ENCODE measurements at places on chromosomes 16 and 17.

GRCh38 chr17:82587234-82588086, 60.8 kb downstream of the WDR45B start:
- no peak for DNase-seq

DNA sequence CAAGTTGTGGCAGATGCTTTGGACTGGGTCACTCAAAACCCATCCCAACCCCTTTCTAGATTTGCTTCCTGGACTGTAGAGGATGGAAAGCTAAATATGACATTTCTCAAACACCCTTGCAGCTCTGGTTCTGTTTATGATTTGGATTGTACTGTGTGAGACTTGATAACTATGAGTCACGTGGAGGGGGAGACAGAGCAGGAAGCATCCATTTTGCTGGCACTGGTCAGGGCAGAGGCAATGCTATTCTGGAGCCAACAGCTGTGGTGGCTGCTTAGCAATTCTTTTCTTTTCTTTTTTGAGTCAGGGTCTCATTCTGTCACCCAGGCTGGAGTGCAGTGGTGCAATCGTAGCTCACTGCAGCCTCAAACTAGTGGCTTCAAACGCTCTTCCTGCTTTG, 13.6 kb upstream of the TERF2 start:
- no peak for DNase-seq

DNA sequence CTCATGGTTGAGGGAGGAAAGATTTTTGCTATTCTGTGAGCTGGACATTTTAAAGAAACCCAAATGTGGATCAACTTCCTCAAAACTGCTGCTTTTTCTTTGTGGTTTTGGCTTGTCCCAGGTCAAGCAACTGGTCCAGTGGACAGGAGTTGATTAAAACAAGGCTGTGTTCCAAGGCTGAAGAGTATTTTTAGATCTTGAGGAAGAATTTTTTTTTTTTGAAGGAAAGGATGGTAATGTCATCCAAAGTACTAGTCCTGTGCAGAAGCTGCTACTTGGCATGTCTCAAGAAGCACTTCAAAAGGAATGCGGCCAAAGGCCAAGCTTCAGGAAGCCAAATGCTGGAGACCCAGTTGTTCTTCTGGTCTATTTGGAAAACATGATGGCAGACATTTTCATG, 8.0 kb upstream of the MYH2 start:
- no peak for DNase-seq

DNA sequence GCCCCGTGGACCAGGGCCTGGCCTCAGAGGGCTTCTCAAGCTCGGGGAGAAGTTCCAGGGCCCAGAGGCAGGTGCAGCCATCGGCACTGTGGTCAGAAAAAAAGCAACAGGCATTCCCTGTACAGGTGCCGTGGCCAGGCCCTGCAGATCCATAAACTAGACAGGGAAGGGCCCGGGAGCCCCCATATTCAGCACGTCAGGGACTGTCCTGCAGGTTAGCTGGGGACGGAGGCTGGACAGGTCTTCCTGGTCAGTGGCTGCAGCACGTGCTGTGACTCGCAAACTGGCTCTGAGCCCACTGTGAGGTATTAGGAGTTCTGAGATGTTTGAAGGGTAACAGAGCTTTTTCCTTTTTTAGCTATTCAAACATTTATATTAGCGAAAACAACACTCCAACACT, 15.0 kb upstream of the C16orf95 start:
- no peak for DNase-seq

GRCh38 chr16:54657058-54657708, 273.5 kb upstream of the IRX5 start:
- DNase-seq = no peak

GRCh38 chr17:28335959-28336871, 654 bp downstream of the TNFAIP1 start:
- no peak for DNase-seq

DNA sequence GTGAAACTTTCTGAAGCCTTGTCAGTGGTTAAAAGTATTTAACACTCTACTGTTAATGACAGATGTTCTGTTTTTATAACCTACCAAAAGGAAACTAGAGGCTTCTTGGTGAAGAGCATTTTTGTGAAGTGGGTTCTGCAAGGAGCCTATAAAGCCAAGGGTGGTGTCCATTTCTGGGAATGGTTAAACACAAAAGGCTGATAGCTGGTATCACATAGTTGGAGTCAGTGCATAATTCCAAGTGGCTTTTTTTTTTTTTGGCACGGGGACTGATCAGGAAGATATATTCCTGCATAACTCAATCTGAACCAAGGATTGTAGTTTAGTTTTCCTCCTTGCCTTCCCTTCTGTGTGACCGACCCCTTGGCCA, 27.6 kb upstream of the KPNB1 start:
- DNase-seq = no peak

DNA sequence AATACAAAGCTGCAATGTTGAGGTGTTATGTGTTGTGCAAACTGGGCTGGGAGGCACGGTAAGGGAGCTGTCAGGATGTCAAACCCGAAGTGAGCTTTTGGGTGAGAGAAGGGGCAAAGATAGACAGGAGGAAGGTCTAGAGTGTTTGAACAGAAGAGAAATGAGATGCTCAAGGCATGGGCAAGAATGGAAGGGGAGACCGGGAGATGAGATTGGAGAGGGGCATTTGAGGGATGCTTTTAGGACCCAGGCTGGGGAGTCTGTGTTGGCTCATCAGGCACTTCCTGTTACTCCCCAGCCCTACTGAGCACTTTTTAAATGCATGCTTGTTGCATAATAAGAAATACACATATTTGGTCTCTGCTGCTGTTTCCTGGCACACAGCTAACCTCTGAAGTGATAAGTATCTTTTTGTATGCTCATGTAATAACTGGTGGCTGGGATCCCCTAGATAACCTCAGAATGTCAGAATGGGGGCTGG, 13.7 kb downstream of the UNC45B start:
- peak; percentile 42 for DNase-seq

GRCh38 chr16:12767897-12768296, 35.8 kb downstream of the CPPED1 start:
- DNase-seq = no peak

- no peak for DNase-seq
Measured at GRCh38 chr17:31458829-31459228, 67.4 kb downstream of the RAB11FIP4 start.

DNA sequence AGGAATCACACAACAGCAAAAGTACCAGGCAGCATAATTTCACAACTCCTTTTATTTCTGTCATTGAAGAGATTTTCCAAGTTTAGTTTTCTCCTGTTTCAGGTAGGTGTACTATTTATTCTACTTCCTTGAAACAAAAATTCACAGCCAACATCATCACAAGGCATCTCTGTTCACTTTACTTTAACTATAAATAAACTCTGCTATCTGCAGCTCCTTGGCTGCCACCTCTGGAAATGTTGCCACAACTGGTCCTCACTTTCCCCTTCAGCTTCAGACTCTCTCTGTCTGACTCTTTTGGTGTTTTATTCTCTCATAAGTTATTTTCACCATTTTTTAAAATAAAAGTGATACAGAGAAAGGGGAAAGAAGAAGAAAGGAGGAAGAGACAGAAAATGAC, 27.9 kb upstream of the KIF2B start:
- no peak for DNase-seq

DNA sequence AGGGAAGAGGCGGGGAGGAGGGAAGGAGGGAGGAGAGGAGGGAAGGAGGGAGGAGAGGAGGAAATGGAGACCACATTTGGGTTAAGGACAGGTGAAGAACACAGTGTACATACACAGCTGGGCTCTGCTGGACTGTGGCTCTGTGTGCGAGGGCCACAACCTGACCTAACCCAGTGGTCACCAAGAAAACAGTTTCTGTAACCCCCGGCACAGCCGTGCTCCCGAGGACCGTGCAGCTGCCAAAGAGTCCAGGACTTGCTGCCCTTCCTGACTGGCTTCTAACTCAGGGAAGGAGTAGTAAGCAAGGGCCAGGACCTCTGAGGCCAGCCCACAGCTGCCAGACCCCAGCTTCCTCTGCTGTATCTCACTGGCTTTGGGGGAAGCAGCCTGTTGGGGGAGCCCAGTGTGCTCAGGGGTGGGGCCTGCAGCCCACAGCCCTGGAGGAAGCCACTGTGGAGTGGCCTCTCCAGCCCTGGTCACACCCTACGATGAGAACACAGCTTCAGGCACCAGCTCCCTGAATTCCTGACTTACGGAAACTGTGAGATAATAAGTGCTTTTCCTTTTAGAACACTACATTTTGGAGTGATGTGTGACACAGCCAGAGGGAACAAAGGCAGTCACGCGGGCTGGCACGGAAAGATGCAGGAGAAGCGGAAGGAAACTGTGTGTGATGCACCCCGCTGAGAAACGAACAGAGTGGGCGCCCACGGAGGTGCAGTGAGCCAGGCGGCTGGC, 32.3 kb downstream of the SLC7A5 start:
- DNase-seq = no peak

GRCh38 chr17:31807846-31808245, 51.2 kb downstream of the COPRS start:
- DNase-seq = no peak

GRCh38 chr17:2266045-2266864, 37.3 kb downstream of the SMG6 start:
- DNase-seq = peak; percentile 97

GRCh38 chr17:67011527-67012175, 32.7 kb upstream of the CACNG1 start:
- no peak for DNase-seq

DNA sequence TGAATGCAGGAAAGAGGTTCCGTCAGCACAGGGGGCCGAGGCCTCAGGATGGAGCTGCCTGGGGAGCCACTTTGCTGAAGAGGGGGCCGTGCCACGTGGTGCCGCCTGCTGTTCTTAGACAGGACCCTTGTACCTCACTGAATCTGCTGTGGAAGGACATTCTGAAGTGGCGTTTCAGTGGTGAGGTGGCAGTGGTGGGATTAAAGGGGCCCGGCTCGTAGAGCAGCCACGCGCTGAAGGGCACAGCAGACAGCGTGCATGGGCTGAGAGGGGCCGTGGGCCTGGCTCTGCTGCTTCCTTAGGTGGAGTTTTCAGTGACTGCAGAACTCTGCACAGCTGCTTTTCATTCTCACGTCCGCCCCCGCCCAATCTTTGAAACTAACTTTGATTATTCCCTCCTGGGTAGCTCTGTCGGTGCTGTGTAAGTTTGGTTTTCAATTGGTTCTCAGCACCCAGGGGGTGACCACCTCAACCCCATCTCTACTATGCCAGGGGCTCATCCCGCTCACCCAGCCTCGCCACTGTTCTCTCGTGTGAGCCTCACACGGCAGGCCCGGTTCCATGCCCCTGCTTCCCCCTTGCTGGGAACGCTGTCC, 70.3 kb downstream of the SEC14L1 start:
- no peak for DNase-seq

- DNase-seq = no peak
Measured at GRCh38 chr17:1612400-1612799, 16.2 kb downstream of the SLC43A2 start.

GRCh38 chr16:56047307-56048234, 143.7 kb upstream of the GNAO1 start:
- DNase-seq = no peak

DNA sequence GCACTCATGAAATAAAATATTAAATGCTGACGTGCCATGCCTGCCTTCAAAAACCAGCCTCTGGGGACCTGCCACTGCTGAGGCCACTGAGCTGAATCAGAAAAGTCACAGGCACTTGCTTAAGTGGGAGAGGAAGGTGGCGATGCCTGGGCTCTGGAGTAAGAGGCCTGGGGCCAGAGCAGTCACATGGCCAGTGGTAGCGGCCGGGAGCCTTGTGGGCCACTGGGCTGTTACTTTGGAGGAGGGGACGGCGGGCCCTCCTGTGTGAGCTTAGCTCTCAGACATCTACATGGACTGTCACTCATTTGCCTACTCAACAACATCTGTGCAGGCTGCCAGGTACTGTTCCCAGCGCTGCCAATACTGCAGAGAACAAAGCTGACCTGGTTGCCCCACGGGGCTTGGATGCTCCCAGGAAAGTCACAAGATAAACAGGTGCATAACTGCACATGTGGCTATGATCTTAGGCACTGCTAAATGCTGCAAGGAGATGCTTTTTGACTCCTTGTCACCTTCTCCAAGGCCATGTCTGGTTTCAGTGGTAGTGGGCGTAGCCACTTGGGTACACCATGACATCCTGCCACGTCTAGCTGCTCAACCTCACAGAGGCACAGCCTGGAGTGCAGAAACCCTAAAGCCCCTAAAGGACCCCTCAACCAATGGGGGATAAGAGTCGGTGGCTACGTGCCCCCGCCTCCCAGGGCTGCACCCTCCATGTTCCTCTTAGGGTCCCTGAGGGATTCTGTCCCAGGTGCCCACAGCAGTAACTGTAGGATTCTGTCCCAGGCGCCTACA, 11.6 kb downstream of the COTL1 start:
- DNase-seq = peak; percentile 66

DNA sequence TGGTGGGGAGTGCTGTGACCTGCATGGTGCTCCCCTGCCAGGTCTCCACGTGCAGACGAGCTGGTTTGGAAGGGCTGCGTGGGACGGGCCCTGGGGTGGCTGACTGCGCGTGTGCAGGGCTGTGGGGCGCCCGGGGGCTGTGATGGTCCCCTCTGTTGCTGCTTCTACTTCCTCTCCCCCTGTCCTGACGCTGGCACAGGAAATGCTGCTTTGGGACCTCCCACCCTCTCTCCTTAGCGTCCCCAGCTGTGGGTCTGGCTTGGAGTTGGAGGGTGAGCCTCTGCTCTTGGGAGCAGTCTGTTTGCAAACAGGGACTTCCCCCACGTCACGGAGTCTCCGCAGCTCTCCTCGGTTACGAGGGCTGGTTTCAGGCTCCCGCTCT, 35.2 kb downstream of the TSC2 start:
- no peak for DNase-seq

- DNase-seq = no peak
Measured at GRCh38 chr17:1452836-1453235, 3.2 kb downstream of the CRK start.

Data from CD8-positive, alpha-beta T cell (primary cell).